Naive B cell (primary cell): ENCODE measurements at places on chromosomes 6 and 20.

DNA sequence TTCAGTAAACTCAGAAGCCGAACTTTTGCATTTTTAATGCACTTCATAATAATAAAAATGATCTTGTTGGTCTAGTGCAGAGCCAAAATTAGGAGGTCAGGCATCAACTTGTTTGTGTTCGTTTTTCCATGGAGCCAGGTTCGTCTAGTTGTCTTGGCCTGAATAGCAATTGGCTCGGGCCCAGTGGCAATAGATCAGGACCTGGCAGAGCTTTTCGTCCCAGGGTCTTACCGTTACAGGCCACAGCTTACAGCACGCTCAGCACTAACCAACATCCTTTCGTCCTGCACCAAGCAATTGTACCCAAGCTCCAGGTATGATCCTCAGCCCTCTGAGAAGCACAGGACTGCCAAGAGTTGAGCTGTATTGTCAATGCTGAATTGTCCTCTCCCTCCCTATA lies 240.5 kb upstream of the PLN start:
- H3K27ac ChIP-seq, result no peak overlapping the region
- H3K4me1 ChIP-seq, result no peaks in the 10 kb centered on the region
- DNase-seq, result no peak
- H3K36me3 ChIP-seq, result no peaks in the 10 kb centered on the region

- no peaks in the 10 kb centered on the region for H3K4me1 ChIP-seq
- H3K4me3 ChIP-seq, result no peak overlapping the region
- H3K27me3 ChIP-seq, result no peaks in the 10 kb centered on the region
- no peak overlapping the region for H3K27ac ChIP-seq
These were observed 15.7 kb downstream of the HS3ST5 start for GRCh38 chr6:114327074-114327473.

DNA sequence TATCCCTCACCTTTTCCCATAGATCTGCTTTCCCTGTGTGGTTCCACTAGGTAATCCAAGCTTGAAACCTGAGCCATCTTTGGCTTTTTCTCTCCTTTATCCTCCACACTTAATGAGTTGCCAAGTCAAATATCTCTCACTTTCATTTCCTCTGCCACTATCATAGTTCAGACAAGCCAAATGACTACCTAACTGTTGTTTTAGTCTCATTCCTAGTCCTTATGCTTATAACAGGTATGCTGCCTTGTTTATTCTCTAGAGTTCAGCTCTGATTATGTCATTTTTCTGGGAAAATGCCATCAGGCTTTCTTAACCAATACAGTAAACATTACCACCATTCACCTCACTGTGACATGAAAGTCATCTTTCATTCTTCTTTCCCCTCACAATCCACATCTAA lies 6.5 kb downstream of the EFHC1 start:
- H3K4me3 ChIP-seq, result no peak overlapping the region
- H3K36me3 ChIP-seq, result peaks cover 8% of the 10 kb centered on the region
- H3K4me1 ChIP-seq, result no peaks in the 10 kb centered on the region
- H3K27ac ChIP-seq, result no peak overlapping the region
- no peak for DNase-seq

- peaks cover 7% of the 10 kb centered on the region for H3K27me3 ChIP-seq
- no peak overlapping the region for H3K27ac ChIP-seq
- no peaks in the 10 kb centered on the region for H3K4me1 ChIP-seq
- no peaks in the 10 kb centered on the region for H3K36me3 ChIP-seq
These were observed 25.9 kb downstream of the ADGRF4 start for GRCh38 chr6:47724300-47724699.

- no peak for DNase-seq
- H3K27ac ChIP-seq, result no peak overlapping the region
- no peak overlapping the region for H3K4me3 ChIP-seq
- H3K36me3 ChIP-seq, result no peaks in the 10 kb centered on the region
- H3K4me1 ChIP-seq, result no peaks in the 10 kb centered on the region
These were observed 90.4 kb upstream of the TMEM30A start for GRCh38 chr6:75374961-75375400.

GRCh38 chr20:38445901-38446425 lies 10.8 kb upstream of the SNHG17 start:
- peaks cover 33% of the 10 kb centered on the region for H3K4me1 ChIP-seq
- DNase-seq, result no peak
- H3K4me3 ChIP-seq, result peak overlapping the region; percentile 91
- peak overlapping the region; percentile 88 for H3K27ac ChIP-seq
- peaks cover 16% of the 10 kb centered on the region for H3K27me3 ChIP-seq

GRCh38 chr6:35787266-35788218 lies 6.7 kb downstream of the CLPSL1 start:
- no peaks in the 10 kb centered on the region for H3K4me1 ChIP-seq
- no peak overlapping the region for H3K4me3 ChIP-seq
- H3K27me3 ChIP-seq, result peaks cover 59% of the 10 kb centered on the region

DNA sequence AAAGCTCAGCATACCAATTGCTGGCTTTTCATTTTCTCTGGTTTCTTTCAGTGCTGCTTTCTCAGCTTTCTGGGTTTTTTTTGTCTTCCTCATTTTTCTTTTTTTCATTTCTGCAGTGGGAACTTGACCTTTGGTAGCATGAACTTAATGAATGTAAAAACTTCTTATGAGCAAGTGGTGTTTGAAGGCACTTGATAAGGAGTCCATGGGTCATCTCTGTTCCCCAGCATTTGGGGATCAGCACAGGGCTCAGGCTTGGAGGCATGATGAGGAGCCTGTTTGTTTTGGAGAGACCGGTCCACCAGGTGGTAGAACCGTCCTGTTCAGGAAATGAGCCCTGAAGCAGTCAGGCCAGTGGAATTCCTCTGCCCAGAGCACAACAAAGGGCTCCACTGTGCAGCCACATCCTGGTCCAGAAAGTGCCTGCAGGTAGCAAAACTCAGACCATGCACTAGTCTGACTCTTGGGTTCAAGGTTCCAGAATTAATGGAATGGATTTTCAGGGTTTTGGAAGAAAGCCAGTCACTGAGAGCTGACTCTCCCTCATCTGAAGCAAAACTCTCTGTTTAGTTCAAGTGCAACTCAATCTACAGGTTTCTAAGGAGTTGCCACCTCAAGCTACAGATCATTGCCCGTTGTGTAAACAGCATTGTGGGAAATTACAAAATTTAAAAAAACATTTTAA lies 52.3 kb upstream of the ADGRF1 start:
- no peaks in the 10 kb centered on the region for H3K36me3 ChIP-seq
- no peaks in the 10 kb centered on the region for H3K4me1 ChIP-seq
- no peak overlapping the region for H3K4me3 ChIP-seq
- H3K27me3 ChIP-seq, result peaks cover 4% of the 10 kb centered on the region
- H3K27ac ChIP-seq, result no peak overlapping the region

DNA sequence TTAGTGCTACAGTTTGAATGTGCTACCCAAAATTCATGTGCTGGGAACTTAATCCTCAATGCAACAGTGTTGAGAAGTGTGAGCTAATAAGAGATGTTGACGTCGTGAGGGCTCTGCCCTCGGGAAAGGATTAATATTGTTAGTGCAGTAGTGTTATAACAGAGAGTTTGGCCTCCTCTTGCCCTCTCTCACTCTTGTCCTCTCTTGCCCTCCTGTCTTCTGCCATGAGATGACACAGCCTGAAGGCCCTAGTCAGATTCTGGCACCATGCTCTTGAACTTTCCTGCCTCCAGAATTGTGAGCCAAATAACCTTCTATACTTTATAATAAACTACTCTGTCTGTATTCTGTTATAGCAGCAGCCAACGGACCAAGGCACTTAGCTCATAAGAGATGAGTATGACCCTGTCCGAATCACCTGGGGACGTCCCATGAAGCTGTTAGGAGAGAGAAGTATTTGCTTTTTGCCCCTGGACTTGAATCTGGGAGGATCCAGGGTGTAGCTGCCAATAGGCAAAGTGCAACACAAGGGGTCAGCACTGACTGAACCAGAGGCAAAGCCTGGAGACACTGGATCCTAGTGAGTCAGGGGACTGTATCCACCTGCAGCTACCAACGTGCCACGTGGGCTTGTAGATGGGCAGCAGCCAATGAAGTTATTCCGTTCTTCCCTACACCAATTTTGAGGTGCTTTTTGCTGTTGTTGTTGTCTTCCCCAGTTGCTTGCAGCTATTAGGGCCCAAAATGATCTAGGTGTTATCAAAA lies 233.7 kb downstream of the THBS2 start:
- no peak for DNase-seq
- no peak overlapping the region for H3K4me3 ChIP-seq
- no peaks in the 10 kb centered on the region for H3K4me1 ChIP-seq

DNA sequence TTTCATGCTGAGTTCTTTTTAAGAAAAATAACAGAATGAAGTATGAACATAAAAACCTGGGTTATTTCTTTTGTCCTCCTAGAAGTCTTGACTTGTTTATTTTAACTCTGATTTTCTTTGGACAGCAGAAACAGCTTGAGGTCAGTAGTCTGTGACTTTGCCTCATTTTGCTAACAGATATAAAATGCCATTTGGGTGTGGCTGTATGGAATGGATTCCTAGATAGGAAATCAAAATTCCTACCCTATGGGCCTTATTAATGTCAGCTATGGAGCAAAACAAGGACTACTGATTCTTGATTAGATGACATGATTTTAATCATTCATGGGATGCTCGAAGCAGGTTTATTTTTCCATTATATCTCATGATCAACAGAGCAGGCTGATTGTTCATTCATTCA lies 46.8 kb upstream of the TENT5A start:
- H3K36me3 ChIP-seq, result no peaks in the 10 kb centered on the region
- H3K4me1 ChIP-seq, result no peaks in the 10 kb centered on the region
- no peak for DNase-seq
- H3K27ac ChIP-seq, result no peak overlapping the region
- H3K4me3 ChIP-seq, result no peak overlapping the region
